Activated T-cell treated with anti-CD3 and anti-CD28 coated beads, Interleukin-2, amount 50 U/mL, for 72 hours (primary cell): ENCODE measurements at places on chromosomes 2 and 18. TPM values are rescaled to one million over a fixed set of nuclear protein-coding genes. Genes with fewer than 3 reads are reported as not detected.

The C2orf74 gene
- total RNA-seq, result 20.9 TPM

The STPG4 gene
- not detected for total RNA-seq

The CCDC68 gene
- not detected for total RNA-seq

DNA sequence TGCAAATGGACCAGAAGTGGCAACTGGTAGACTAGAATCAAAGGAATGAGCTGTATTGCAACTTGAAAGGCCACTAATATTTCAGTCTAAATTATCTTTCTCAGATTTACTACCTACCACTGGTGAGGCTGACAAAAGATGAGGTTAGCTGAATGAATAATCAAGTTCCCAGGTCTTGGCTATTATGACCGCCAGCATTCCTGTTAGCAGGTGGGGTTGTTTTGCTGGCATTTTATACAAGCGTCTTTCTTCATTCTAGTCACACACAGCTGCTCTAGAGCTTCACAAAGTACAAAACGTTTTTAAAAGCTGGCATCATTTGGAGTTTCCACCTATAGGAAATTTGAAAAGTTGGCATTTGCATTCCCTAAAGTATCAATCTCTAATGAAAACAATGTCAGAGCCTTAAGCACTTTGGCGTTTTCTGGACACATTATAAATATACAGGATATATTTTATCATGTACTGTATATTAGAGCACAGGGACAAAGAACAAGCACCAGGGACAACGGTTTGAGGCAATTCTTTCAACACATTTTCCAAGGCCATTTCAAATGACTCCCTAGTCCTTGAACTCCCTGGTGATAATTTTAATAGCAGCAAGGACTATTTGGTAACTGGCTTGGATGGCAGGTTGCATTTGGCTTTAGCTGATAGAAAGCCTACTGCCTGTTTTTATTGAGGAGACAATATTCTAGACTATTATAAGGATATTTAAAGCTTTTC, 410.2 kb upstream of the CHST9 start:
- no peak for DNase-seq
- H3K27me3 ChIP-seq, result no peaks in the 10 kb centered on the region
- H3K36me3 ChIP-seq, result no peaks in the 10 kb centered on the region
- no peak overlapping the region for H3K4me3 ChIP-seq

DNA sequence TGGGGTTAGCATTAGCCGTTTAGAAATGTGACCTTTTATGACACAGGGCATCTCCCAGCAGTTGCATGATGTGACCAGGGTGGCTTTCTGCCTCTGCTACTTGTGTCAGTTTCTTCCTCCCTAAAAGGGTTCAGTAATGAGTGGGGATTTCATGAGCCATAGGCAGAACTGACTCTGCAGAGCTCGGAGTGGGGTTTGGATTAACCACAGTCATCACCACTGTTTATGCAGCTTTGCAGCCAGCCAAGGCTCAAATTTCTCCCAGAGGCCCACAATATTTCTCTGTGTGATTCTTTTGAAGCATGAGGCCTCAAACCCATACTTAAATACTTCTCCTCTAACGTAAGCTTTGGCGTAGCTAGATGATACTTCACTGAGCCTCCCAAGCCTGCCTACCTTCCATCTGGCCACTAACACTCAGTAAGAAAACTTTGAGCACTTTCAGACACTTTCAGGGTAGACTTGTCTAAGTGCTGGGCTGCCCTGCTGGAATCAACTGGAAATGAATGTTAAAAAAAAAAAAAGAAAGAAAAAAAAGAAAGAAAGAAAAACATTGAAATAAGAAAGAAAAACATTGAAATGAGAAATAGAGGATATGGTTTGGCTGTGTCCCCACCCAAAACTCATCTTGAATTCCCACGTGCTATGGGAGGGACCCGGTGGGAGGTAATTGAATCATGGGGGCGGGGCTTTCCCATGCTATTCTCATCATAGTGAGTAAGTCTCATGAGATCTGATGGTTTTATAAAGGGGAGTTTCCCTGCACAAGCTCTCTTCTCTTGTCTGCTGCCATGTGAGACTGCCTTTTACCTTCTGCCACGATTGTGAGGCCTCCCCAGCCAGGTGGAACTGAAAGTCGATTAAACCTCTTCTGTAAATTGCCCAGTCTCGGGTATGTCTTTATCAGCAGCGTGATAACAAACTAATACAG, 11.5 kb upstream of the LAPTM4A start:
- DNase-seq, result peak; percentile 11
- no peak overlapping the region for H3K4me3 ChIP-seq
- peak overlapping the region; percentile 27 for H3K27ac ChIP-seq
- peaks cover 10% of the 10 kb centered on the region for H3K4me1 ChIP-seq
- H3K36me3 ChIP-seq, result no peaks in the 10 kb centered on the region

The TBC1D8 gene
- total RNA-seq, result 8.3 TPM

The ALK gene
- not detected for total RNA-seq

The PDE6D gene
- total RNA-seq, result 45.0 TPM

The ZNF804A gene
- not detected for total RNA-seq

The PTPRN gene
- total RNA-seq, result 2.5 TPM

GRCh38 chr2:149098701-149099100, 60.2 kb downstream of the LYPD6B start:
- H3K27me3 ChIP-seq, result peaks cover 17% of the 10 kb centered on the region
- H3K36me3 ChIP-seq, result no peaks in the 10 kb centered on the region
- no peak overlapping the region for H3K4me3 ChIP-seq

DNA sequence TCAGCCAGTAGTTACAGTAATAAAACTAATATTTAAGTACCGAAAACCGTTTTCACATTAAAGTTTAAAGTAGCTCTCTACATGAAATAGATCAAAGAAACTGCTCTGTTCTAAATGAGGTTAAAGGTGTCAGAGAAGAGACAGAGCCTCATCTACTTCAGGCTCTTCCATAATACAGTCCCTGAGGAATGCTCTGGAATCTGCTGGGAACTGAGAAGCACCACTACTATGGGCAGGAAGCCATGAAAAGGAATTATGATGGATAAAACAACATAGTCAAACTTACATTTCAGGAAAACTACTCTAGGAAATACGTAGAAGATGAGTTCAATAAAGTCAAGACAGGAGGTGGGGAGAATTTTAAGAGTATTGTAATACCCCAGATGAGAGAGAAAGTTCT, 60.0 kb downstream of the ROCK1 start:
- peaks cover 9% of the 10 kb centered on the region for H3K4me1 ChIP-seq
- H3K36me3 ChIP-seq, result no peaks in the 10 kb centered on the region
- H3K27me3 ChIP-seq, result no peaks in the 10 kb centered on the region
- H3K27ac ChIP-seq, result no peak overlapping the region
- H3K4me3 ChIP-seq, result no peak overlapping the region

DNA sequence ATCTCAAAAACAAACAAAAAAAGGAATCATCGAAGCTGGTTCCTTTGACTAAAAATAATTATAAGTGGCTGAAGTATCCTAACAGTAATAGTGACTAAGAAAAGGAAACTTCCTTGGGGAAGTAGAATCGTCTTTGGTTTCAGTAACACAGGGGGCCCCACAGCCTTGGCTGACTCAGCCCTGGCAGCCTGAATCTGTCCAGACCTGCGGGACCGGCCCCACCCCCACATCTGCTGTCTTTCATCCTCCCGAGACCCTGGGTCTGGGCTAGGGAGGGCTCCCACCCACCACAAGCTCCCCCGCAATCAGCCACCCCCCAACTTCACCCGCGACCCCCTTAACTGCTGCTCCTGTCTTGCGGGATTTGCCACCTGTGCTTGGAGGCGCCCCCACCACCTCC, 1452.6 kb upstream of the ACVR2A start:
- no peak overlapping the region for H3K4me3 ChIP-seq
- H3K27me3 ChIP-seq, result no peaks in the 10 kb centered on the region
- no peak overlapping the region for H3K27ac ChIP-seq
- no peaks in the 10 kb centered on the region for H3K36me3 ChIP-seq
- H3K4me1 ChIP-seq, result no peaks in the 10 kb centered on the region

DNA sequence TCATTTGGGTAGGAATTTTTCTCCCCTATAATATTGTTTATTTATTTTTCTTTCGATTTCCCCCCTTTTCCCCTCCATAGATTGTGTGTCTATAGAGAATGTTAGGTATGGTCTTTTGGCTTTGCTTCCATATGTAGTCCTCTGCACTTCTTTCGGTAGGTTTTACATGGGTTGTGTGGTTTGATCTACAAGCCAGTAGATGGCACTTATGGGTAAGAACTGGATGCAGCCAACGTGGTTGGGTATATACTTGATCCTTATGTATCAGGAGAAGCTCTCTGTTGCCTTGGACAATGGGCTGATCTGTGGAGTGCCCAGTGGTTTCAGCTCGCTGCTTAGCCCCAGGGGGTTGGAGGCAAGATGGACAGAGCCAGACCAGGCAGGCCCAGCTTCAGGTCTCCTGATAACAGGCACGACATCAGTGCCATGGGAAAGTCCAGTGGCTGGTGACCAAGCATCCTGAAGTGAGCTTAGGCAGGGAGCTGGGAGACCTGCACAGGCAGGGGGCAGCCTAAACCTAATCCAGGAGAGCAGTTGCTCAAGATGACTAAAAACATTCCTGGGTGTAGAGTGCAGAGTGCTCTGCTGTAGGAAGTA, 488.3 kb downstream of the CCDC85A start:
- H3K4me1 ChIP-seq, result no peaks in the 10 kb centered on the region
- H3K4me3 ChIP-seq, result no peak overlapping the region
- H3K27me3 ChIP-seq, result no peaks in the 10 kb centered on the region
- H3K27ac ChIP-seq, result no peak overlapping the region
- no peak for DNase-seq
- peaks cover 3% of the 10 kb centered on the region for H3K36me3 ChIP-seq

DNA sequence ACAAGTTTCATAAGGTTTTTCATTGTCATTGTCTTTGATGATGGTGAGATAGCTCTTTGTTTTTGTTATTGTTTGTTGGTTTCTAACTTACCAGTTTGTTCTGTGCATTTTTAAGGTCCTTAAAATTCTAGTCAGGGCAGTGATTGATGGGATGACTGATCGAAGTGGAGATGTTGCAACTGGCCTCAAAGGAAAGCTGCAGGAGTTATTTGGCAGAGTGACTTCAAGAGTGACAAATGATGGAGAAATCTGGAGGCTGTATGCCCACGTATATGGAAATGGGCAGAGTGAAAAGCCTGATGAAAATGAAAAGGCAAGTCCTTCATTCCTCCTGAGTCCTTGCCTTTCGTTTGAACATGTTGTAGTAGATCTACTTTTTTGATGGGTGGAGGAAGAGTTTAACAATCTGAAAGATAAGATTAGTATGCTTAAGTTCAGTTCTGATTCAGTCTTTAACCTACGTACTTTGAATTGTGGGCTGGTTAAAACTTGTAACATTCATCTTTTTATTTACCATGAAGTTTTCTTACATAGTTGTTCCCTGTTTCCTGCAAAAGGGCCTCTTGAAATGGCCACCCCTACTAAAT, 135.8 kb upstream of the LTBP1 start:
- no peaks in the 10 kb centered on the region for H3K27me3 ChIP-seq
- no peaks in the 10 kb centered on the region for H3K4me1 ChIP-seq
- peaks cover 11% of the 10 kb centered on the region for H3K36me3 ChIP-seq

DNA sequence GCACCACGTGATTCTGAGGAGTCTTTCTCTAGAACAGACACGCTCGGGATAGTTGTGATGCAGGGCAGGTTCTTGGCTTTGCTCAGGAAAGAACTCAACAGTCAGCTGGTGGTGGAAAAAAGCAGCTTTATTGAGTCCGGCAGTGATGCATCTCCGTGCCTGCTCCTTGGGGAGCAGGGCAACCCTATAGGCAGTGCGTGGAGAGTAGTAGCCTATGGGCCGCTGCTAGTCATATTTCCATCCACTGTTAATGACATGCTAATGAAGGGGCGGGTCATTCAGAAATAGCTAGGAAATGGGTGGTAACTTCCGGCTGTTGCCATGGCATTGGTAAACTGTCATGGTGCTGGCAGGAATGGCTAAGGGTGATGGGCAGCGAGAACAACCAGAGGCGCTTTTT, 11.6 kb upstream of the ACKR3 start:
- H3K27ac ChIP-seq, result peak overlapping the region; percentile 17
- H3K4me1 ChIP-seq, result peaks cover 59% of the 10 kb centered on the region
- DNase-seq, result no peak
- peaks cover 6% of the 10 kb centered on the region for H3K27me3 ChIP-seq
- H3K4me3 ChIP-seq, result no peak overlapping the region
- H3K36me3 ChIP-seq, result peaks cover 23% of the 10 kb centered on the region

The YIPF4 gene
- 48.7 TPM for total RNA-seq

- no peak overlapping the region for H3K27ac ChIP-seq
- no peaks in the 10 kb centered on the region for H3K27me3 ChIP-seq
- no peaks in the 10 kb centered on the region for H3K36me3 ChIP-seq
- H3K4me1 ChIP-seq, result no peaks in the 10 kb centered on the region
- DNase-seq, result no peak
- H3K4me3 ChIP-seq, result no peak overlapping the region
Observed at GRCh38 chr2:166916987-166917386, 28.7 kb downstream of the XIRP2 start.

DNA sequence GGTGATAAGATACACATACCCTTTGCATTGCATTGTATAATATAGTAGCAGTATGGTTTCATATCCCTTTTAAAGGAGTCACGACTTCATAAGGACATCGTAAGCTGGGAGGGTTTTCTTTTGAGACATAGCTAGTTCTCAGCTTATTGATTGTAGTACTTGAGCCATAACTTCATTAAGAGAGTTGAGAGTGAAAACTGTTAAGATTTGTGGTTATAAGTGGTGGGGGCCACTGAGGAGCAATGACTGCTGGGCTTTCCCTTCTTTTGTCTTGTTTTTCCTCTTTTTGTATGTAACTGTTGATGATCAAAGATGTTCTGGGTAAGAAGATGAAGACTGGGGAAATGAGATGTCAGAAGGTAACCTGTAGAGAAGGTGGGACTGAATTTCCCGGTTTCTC, 11.0 kb downstream of the EIF5B start:
- peak overlapping the region; percentile 74 for H3K4me3 ChIP-seq
- H3K27ac ChIP-seq, result peak overlapping the region; percentile 94
- H3K36me3 ChIP-seq, result peaks cover 3% of the 10 kb centered on the region
- H3K27me3 ChIP-seq, result no peaks in the 10 kb centered on the region
- peaks cover 66% of the 10 kb centered on the region for H3K4me1 ChIP-seq
- DNase-seq, result no peak

The KCNIP3 gene
- not detected for total RNA-seq

- peaks cover 64% of the 10 kb centered on the region for H3K4me1 ChIP-seq
- no peaks in the 10 kb centered on the region for H3K36me3 ChIP-seq
- no peaks in the 10 kb centered on the region for H3K27me3 ChIP-seq
- peak overlapping the region; percentile 94 for H3K27ac ChIP-seq
- DNase-seq, result no peak
Observed at GRCh38 chr18:13539843-13540476, 186.4 kb downstream of the FAM210A start.

DNA sequence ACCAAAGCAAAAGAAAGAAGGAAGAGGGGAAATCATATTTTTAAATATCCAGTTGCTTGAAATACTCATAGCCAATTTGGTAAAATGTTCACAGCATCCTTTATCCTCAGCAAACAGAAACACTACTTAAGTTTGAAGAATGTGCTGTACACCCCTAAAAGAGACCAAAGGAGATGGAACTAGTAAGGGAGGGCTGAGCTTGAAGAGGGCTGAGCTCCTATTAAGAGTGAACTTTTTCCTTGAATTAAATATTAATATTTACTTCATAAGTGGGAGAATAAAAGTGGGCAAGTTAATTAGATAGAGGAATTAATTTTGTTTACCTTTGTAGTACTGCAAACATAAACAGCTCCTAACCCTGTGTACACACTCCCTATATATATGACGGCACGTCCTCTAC, 7.0 kb downstream of the EVX2 start:
- H3K4me3 ChIP-seq, result no peak overlapping the region
- peaks cover 84% of the 10 kb centered on the region for H3K27me3 ChIP-seq
- H3K4me1 ChIP-seq, result peaks cover 13% of the 10 kb centered on the region
- no peak for DNase-seq
- peaks cover 10% of the 10 kb centered on the region for H3K36me3 ChIP-seq
